ENCODE measurements at places on chromosomes 7 and 10.

GRCh38 chr7:69114374-69114773 lies 483.9 kb upstream of the AUTS2 start:
- no peak overlapping the region for H3K27ac ChIP-seq
- H3K4me3 ChIP-seq: no peak overlapping the region
- no peak for DNase-seq
- H3K36me3 ChIP-seq: no peaks in the 10 kb centered on the region
- H3K27me3 ChIP-seq: no peaks in the 10 kb centered on the region
- H3K4me1 ChIP-seq: no peaks in the 10 kb centered on the region

- H3K36me3 ChIP-seq: peaks cover 7% of the 10 kb centered on the region
- peaks cover 14% of the 10 kb centered on the region for H3K4me1 ChIP-seq
- DNase-seq: no peak
- no peak overlapping the region for H3K4me3 ChIP-seq
- H3K27ac ChIP-seq: no peak overlapping the region
Observed at GRCh38 chr10:113019096-113019495, 69.0 kb downstream of the TCF7L2 start.

DNA sequence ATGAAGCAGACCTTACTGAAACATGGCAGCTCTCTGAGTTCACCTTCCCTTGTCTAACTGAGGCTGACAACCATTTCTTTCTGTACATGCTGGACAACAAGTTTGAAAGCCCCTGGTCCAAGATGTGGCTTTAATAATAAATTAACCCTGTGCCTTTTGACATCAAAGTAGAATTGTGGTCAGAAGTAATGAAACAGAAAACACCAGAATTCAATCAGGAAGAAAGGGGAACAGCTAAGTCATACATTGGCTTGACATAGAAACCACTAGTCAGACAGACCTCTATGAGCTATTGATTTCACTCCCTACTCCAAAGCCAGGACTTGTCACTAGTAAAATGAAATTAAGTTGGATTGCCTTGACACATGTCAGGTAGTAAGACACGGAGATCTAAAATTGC lies 175.2 kb upstream of the ASAH2 start:
- DNase-seq: no peak
- no peak overlapping the region for H3K27ac ChIP-seq
- peaks cover 8% of the 10 kb centered on the region for H3K4me1 ChIP-seq
- no peaks in the 10 kb centered on the region for H3K27me3 ChIP-seq

- H3K27me3 ChIP-seq: no peaks in the 10 kb centered on the region
- H3K27ac ChIP-seq: no peak overlapping the region
- H3K36me3 ChIP-seq: no peaks in the 10 kb centered on the region
- no peak for DNase-seq
- H3K4me3 ChIP-seq: no peak overlapping the region
Observed at GRCh38 chr10:102781090-102781920, 37.6 kb downstream of the WBP1L start.

DNA sequence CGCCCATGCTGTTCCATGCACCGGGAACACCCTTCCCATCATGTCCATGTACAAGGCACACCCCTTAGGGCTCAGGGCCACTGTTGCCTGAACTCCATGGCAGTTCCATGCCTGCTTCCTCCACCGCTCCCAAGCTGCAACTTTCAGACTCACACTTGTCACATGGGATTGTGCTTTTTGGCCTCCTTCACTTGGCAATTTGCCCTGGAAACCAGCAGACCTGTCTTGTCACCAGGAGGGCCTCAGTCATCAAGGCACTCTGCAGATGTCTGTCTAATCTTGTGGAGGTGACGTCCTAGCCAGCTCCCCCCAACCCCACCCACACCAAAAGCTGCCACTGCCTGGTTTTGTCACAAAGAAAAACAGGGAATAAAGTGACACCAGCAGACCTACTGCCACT lies 47.5 kb downstream of the CARD11 start:
- no peaks in the 10 kb centered on the region for H3K27me3 ChIP-seq
- no peak for DNase-seq
- peaks cover 11% of the 10 kb centered on the region for H3K4me1 ChIP-seq
- H3K36me3 ChIP-seq: no peaks in the 10 kb centered on the region
- H3K27ac ChIP-seq: no peak overlapping the region
- no peak overlapping the region for H3K4me3 ChIP-seq

GRCh38 chr7:129713544-129713943 lies 102.0 kb downstream of the NRF1 start:
- H3K27ac ChIP-seq: no peak overlapping the region
- H3K27me3 ChIP-seq: no peaks in the 10 kb centered on the region
- DNase-seq: no peak
- peaks cover 47% of the 10 kb centered on the region for H3K36me3 ChIP-seq

- H3K4me3 ChIP-seq: no peak overlapping the region
- H3K36me3 ChIP-seq: no peaks in the 10 kb centered on the region
- no peak overlapping the region for H3K27ac ChIP-seq
- H3K4me1 ChIP-seq: no peaks in the 10 kb centered on the region
- no peak for DNase-seq
Observed at GRCh38 chr7:83663131-83663530, 14.2 kb upstream of the SEMA3E start.

DNA sequence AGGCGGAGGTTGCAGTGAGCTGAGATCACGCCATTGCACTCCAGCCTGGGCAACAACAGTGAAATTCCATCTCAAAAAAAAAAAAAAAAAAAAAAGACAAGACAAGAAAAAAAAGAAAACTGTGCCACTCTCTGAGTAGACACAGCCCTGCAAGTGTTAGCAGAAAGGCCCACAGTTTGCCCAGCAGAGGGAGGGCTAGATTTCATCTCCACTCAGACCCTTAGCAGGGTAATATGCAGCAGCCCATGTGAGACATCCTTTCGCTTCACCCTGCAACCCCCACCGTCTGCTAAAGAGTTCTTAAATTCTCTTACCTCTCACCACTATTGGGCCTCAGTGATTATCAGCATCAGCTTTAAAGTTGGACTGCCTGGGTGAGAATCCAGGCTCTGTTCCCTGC lies 38.2 kb downstream of the CTNNA3 start:
- no peaks in the 10 kb centered on the region for H3K27me3 ChIP-seq
- no peak overlapping the region for H3K27ac ChIP-seq

DNA sequence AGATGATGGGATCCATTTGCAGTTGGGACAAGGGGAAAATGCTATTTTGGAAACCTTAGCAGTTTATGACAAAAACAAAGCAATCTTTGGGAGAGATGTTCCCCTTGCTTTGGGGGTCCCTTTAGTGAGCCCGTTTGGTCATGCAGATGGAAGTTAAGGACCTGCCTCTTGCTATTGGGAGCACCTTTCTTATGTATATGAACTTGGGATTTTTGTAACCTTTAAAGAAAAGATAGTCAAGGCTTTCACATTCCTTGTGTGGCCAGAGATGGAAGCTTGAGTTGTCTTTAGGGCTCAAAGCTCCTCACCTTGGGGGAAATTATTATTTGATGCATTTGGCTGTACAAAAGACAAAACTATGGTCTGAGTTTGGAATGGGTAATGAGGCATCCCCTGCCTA lies 179.0 kb upstream of the PLPP4 start:
- DNase-seq: no peak
- peaks cover 5% of the 10 kb centered on the region for H3K27me3 ChIP-seq
- no peak overlapping the region for H3K4me3 ChIP-seq

DNA sequence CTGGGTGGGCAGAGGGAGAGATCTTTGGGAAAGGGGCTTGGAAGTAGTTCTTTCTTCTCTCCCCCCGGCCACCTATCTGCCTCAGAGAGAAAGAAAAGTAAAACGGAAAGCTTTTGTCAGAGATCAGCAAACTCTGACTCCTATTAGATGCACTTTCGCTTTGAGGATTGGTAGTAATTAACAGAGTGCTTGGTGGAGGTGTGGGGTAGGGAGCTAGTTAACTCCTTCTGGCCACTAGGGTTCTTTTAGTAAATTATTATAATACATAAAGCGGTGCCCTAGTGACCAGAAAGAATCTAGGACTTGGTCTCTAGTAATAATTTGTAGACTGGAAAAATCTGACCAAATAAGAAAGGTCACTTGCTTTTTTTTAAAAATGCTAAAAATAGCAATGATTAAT lies 54.6 kb downstream of the CPVL start:
- H3K27me3 ChIP-seq: peaks cover 11% of the 10 kb centered on the region
- DNase-seq: no peak
- no peaks in the 10 kb centered on the region for H3K36me3 ChIP-seq
- no peak overlapping the region for H3K27ac ChIP-seq
- no peaks in the 10 kb centered on the region for H3K4me1 ChIP-seq

DNA sequence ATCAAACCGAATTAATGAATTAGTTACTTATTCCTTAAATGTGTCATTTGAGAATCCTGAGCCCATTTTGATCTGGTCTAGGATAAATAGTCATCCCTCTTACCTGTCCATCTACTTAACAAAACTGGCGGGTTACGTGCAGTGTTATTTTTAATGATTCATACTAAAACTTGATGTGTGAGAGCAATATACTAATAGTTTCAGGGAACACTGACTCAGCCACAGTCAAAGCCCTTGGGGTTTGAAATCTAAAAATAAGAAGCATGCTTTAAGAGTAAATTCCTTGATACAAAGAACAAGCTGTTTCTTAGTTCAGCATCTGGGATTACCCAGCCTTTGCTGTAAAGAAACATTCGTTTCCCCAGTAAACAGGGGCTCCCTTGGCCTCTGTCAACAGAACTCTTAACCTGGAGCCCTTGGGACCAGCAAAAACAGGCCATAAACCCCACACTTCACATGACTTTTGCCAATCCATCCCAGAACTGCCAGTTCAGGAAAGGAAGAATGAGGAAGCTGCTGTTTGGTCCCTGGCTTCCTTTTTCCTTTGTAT lies 370.6 kb upstream of the IGFBP3 start:
- peak; percentile 62 for DNase-seq
- H3K4me3 ChIP-seq: no peak overlapping the region
- peaks cover 32% of the 10 kb centered on the region for H3K4me1 ChIP-seq
- peak overlapping the region; percentile 82 for H3K27ac ChIP-seq
- H3K27me3 ChIP-seq: no peaks in the 10 kb centered on the region

- no peak overlapping the region for H3K4me3 ChIP-seq
- no peaks in the 10 kb centered on the region for H3K36me3 ChIP-seq
- H3K4me1 ChIP-seq: no peaks in the 10 kb centered on the region
Observed at GRCh38 chr7:16891338-16891737, 9.6 kb upstream of the AGR3 start.

Data from SJSA1 (cell line).